ENCODE measurements at places on chromosomes 13 and 19.
A peak's percentile ranks its signal among the peaks of the same experiment; 100 is the strongest.

GRCh38 chr19:33719366-33720154 lies 77.1 kb upstream of the KCTD15 start:
- DNase-seq, result no peak

- DNase-seq, result no peak
These were observed 11.5 kb upstream of the SUPT20H start for GRCh38 chr13:37070956-37071355.

DNA sequence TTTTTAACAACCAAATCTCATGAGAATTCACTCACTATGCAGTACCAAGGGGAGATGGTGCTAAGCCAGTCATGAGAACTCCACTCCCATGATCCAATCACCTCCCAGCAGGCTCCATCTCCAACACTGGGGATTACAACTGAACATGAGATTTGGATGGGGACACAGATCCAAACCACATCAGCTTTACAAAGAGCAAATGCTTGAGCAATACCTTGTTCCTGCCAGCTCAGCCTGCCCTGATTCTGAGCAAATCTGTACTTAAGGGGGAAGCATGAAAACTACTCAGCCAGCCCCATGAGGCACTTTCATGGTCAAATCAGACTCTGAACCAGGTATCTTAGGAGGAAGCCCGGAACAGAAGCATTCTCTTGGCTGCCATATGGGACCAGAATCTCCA lies 259.9 kb downstream of the TBC1D4 start:
- no peak for DNase-seq

DNA sequence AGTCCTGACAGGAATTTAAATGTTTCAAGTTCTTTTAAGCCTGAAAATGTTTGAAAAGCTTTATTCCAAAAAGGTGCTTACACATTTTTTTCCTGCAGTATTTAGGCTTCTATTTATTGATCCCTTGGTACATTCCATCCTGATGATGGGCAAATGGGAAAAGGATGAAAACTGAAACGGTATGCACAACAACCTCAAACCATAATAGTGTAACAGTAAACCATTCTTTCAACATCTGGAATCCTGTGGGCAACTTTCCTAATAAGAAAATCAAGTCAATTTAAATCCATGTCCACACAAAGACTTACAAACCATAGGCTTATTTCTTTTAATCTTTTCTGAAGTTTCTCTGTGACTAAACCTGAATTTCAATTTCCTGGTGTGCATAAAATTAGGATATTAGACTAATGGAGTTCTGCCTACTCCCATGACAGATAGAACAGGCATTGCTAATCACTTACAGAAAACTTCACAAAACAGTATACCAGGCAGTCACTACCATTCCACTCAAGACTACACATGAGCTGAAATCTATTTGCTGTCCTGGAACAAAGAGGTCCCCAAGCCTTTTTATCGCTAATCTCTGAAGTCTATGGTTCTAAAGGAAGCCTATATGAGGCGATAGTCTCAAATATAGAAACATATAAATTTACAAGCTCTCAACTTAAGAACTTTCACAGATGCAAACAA lies 103.3 kb downstream of the DLEU7 start:
- DNase-seq, result no peak

DNA sequence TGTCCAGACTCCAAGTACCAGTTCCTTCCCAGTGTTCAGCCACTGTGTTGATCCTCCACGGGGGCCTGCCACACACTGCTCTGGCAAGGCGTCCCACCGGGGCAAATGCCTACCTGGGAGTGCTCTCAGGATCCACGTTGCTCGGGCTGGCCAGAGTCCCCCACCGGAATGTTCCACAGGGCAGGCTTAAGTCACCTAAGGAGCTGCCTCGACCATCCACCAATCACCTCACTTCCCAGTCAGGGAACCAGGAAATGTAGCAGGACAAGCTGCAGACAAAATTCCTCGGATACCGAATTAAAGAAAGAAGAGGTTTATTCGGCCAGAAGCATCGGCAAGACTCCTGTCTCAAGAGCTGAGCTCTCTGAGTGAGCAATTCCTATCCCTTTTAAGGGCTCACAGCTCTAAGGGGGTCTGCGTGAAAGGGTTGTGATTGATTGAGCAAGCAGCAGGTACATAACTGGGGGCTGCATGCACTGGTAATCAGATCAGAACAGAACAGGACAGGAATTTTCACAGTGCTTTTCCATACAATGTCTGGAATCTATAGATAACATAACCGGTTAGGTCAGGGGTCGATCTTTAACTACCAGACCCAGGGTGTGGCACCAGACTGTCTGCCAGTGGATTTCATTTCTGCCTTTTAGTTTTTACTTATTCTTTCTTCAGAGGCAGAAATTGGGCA lies 56.9 kb upstream of the EDNRB start:
- no peak for DNase-seq

GRCh38 chr13:89380101-89380500 lies 1708.9 kb downstream of the SLITRK5 start:
- DNase-seq, result no peak

GRCh38 chr13:60584976-60585375 lies 188.0 kb downstream of the TDRD3 start:
- no peak for DNase-seq

DNA sequence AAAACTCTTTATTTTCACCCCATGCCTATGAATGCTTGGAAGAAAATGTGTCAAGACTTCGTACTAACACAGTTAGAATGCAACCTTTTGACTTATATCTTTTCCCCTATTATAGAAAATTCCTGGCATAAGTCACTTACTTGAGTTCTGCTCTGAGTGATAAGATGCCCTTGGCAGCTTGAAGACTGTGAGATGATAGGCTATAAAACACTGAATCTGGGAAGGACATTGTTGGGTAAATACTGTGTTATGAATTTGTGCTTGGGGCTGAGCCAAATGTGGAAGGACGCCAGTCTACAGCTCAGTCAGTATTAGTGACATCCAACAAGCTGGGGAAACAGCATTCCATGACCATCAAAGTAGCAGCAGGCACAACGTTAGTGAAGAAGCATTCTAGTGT lies 368.0 kb upstream of the SGCG start:
- no peak for DNase-seq

DNA sequence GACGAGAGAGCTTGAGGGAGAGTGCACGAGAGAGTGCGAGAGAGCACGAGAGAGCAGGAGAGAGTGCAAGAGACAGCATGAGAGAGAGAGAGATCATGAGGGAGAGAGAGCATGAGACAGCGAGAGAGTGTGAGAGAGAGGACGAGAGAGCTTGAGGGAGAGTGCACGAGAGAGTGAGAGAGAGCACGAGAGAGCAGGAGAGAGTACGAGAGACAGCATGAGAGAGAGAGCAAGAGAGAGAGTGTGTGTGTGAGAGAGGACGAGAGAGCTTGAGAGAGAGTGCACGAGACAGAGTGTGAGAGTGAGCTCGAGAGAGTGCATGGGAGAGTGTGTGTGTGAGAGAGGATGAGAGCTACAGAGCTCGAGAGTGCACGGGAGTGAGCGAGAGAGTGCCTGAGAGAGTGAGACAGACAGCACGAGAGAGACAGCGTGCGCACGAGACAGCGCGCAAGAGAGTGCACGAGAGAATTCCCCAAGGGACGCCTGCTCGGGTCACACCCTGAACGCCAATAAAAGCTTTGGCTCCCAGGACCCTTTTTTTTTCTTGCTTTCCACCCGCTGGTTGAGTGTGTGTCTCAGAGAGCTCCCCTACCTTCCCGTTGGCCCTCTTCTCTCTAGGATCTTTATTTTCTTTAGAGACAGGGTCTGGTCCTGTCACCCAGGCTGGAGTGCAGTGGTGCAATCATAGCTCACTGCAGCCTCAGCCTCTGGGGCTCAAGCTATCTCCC lies 3.7 kb downstream of the CD70 start:
- DNase-seq, result no peak

DNA sequence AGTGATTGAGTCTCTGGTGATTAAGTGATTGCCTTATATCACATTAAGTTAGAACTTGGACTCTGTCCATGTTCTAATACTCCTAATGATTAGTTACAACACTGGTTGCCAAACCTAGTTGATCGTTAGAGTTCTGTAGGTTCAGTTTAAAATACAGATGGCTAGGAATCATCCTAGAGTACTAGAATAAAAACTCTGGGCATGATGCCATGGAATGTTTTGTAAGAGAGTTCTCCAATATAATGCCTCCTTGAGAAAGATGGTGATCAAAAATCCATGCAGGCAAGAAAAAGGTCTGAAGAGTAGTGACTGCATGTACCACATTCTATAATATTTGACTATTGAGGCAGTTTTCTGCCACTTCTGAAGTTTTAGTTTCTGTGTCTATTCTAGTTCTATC lies 176.3 kb downstream of the GPC5 start:
- DNase-seq, result no peak

GRCh38 chr19:10852098-10852800 lies 4.0 kb downstream of the C19orf38 start:
- no peak for DNase-seq

DNA sequence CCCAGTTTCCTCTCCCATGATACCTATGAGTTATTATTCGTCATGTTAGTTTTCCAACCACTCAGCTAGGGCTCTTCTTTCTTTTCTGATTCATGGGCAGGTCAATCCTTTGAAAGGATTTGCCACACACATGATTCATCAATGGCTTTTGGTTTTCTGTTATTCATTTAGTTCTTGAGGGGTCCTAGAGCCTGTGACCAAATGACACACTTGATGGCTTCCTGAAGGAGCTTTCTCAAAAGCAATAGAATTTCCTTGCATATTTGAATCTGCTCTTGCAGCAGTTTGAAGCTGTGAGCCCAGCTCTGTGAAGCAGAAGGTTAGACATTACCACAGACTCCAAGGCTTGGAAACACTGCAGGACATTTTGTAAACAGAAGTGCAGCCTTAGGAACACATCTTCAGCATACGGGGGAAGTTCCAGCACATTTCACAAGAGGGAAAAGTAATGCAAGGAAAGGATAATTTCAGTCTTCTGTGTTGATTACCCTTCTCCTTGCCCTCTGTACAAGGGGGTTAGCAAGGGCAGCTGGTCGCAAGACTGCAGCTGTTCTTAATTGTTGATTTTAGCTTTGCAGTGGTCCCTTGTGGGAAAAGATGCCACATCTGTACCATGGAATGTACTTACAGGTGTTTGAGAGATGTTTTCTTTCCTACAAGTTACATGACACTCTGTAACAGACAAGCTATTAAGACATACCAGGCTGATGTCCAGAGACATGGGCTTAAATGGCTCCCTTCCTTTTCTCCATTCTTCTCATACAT lies 338.6 kb downstream of the KCNRG start:
- no peak for DNase-seq

- DNase-seq, result no peak
These were observed 376.4 kb downstream of the MTUS2 start for GRCh38 chr13:29196409-29197074.

DNA sequence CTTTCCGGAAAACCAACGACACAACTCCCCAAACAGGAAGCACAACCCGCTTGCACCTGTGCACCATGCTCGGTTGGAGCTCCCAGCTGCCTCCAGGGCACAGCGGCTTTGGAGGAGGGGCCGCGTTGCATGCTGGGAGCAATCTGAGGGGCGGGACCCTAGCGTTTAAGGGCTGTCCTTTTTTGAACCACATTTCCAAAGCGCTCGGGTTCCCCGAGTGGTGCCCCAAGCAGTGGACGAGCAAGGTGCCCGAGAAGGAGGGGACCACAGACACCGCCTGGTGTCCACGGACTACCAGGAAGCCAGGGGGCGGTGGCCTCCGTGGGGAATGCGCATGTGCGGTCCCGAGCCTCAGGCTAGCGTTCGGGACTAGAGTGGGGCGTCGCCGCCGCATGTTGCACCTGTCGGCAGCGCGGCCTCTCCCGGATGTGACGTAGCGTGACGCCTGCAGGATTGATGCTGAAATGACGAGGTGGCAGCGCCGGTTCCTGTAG lies 11.9 kb upstream of the ZNF57 start:
- peak; percentile 3 for DNase-seq

DNA sequence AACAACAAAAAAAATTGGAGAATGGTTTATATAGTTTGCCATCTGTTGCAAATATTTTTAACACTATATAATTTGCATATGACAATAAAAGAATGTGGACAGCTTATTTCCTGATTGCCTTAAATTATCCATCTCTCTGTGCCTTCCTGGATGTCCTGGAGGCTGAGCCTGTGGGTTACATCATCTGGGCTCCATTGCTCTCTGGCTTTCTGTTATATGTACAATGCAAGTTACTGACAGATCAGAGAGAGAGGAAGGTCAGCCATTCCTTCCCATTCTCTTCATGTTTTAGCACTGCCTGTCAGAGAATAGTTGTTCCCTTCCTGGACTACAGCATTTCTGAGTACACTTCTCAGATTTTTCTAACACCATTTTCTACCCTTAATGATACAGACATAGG lies 758.3 kb upstream of the PCDH20 start:
- no peak for DNase-seq

- DNase-seq, result peak; percentile 91
These were observed at the start of gene RGCC for GRCh38 chr13:41456768-41457588. RGCC (plus strand) TSS chr13:41457550; CDS start chr13:41457708, 158 bp downstream.

DNA sequence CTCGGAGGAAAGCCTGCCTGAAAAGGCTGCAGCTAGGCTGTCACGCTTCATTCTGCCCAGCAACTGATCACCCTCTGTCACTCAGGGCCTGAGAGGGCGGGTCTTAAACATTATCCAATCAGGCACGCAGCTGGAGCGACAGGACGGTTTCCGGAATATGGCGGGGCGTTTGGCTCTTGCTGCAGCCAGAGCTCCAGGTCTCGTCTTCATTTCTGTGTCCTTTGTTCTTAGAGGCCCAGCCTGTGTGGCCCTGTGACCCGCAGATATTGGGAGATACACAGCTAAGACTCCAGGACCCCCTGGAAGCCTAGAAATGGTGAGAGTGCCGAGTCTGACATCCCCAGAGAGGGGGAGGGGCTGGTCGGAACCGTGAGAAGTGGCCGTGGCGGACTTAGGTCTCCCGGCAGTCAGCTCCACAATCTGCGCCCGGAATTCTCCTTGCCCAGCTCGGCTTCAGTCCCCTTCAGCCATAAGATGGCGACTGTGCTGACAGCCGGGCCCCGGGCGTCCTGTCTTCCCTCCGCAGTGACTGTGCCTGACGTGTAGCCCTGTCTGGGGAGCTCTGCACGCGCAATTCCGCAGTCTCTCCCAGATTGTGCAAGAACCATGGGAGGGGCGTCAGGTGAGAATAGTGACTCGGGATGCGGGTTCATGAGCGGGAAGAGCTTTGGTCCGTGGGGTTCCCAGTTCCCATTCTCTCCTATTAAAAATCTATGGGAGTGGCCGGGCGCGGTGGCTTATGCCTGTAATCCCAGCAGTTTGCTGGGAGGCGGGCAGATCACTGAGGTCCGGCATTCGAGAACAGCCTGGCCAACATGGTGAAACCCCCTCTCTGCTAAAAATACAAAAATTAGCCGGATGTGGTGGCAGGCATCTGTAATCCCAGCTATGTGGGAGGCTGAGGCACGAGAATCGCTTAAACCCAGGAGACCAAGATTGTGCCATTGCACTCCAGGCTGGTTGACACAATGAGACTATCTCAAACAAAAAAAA lies at the start of gene ZNF429:
Gene ZNF429, plus strand, starts transcription at position 144 of the 993 bp plus-strand sequence. Its CDS starts 170 bp downstream, at position 314.
- peak; percentile 74 for DNase-seq

- no peak for DNase-seq
These were observed 1.0 kb upstream of the PGLS start for GRCh38 chr19:17510220-17510993.

- no peak for DNase-seq
These were observed at the start of gene AP2A1 for GRCh38 chr19:49766930-49767299. AP2A1 (plus strand) TSS chr19:49767001; CDS start chr19:49767134, 133 bp downstream.

DNA sequence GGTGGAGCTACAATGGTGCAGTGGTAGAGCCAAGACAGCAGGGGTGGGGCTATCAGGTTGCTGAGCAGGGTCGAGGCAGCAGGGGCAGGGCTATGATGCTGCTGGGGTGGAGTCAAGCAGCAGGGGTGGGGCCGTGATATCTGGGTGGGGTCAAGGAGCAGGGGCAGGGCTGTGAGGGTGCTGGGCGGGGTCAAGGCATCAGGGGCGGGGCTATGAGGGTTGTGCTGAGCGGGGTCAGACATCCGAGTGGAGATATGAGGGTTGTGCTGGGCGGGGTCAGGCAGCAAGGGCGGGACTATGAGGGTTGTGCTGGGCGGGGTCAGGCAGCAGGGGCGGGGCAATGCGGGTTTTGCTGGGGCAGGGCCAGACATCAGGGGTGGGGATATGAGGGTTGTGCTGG lies 14.7 kb downstream of the HCN2 start:
- DNase-seq, result no peak

Measured in stimulated activated CD4-positive, alpha-beta T cell treated with anti-CD3 and anti-CD28 coated beads, Interleukin-1b, Interleukin-23, amount 100 ng/mL, for 1 hour (primary cell).